Muscle of leg (tissue), 16 donors: ENCODE measurements at places on chromosomes 3 and 15. TPM values are rescaled to one million over a fixed set of nuclear protein-coding genes. Genes with fewer than 3 reads are reported as not detected.

The WDR76 gene
- 7.8 TPM for polyA plus RNA-seq

The STAC gene
- 29.9 TPM for polyA plus RNA-seq

The LPP gene
- 15.1 TPM for polyA plus RNA-seq

The LRRC3B gene
- 11.6 TPM for polyA plus RNA-seq

The CLDN18 gene
- polyA plus RNA-seq, result 0.57 TPM

The PPP1R14D gene
- polyA plus RNA-seq, result not detected
